Stimulated activated CD4-positive, alpha-beta T cell treated with anti-CD3 and anti-CD28 coated beads, Interleukin-15, amount 100 ng/mL, for 24 hours (primary cell): ENCODE measurements at places on chromosomes 11 and 22.
A peak's percentile ranks its signal among the peaks of the same experiment; 100 is the strongest.

DNA sequence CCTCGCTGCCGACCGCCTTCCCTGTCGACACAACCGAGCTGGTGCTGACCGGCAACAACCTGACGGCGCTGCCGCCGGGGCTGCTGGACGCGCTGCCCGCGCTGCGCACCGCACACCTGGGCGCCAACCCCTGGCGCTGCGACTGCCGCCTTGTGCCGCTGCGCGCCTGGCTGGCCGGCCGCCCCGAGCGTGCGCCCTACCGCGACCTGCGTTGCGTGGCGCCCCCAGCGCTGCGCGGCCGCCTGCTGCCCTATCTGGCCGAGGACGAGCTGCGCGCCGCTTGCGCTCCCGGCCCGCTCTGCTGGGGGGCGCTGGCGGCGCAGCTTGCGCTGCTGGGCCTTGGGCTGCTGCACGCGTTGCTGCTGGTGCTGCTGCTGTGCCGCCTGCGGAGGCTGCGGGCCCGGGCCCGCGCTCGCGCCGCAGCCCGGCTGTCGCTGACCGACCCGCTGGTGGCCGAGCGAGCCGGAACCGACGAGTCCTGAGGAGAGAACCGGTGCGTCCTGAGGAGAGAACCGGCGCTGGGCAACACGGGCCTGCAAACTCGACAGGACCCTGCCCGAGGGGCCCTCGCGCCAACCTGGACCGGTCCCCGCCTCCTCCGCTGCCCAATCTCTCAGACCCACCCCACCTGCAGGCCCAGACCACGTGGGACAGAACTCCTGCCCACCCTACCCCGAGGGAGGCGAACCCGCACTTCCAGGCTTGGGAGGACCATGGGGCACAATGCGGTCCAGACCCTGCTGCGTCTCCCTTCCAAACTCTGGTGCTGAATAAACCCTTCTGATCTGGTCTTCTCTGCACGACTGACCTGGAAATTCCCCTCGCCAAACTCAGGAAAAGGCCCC is 866 bp downstream of the GP1BB start:
- peak; percentile 62 for DNase-seq

- DNase-seq: no peak
These were observed 430.0 kb downstream of the FAM181B start for GRCh38 chr11:82303671-82304070.

- DNase-seq: peak; percentile 81
These were observed 11.0 kb upstream of the UCP3 start for GRCh38 chr11:74019860-74020259.

GRCh38 chr11:16158426-16158994 is 197.8 kb downstream of the SOX6 start:
- no peak for DNase-seq

- DNase-seq: no peak
These were observed 34.9 kb downstream of the UVRAG start for GRCh38 chr11:75849894-75850293.

DNA sequence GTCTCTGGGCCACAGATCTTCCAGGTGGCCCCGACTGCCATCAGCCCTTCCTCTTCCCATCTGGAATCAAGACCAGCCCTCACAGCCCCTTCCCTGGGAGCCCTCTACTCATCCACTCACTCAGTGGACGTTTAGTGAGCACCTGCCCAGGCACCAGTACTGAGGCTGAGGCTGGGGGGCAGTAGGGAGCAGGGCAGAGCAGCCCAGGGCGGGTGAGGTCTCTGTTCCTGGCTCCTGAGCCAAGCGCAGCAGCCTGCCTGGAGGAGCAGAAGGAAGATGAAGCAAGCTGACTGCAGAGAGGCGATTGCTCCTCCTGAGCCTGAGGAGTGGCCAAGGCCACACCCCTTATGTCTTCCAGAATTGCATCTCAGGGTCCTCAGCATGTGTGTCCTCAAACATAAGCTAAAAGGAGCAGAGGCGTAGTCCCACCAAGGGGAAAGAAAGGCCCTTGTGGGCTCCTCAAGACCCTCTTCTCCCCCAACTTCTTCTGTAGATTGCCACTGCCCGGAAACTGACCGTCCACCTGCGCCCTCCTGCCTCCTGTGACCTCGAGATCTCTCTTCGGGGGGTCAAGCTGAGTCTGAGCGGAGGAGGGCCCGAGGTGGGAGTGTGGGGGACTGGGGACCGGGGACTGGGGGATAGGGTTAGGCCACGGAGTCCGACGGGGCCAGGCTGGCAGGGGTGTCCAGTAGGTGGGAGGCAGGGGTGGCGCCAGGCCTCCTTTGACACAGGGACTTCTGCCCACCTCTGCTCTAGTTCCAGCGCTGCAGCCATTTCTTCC is 5.8 kb downstream of the MAPK8IP2 start:
- DNase-seq: no peak

DNA sequence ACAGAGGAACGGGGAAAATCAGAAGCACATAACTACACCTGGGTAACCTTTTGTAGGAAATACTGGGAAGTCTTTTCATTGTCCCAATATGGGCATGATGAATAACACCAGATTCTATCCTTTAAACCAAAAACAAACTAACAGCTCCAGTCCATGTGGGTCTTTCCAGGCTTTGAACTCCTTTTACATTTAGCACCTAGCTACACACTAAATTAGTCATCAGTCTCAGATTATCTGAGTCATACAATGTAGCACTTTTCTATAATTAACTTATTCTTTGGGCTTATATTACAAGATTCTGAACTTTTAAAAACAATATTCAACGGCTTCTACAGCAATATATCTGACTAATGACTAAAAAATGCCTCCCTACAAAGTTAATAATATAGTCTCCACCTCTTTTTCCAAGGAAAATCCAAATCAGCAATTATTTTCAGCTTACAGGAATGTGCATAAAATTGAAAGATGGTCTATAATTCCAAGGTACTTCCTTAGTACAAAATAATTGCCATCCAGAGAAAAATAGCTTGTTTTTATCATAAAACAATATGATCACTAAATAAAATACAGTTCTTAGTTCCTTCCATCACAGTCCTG is 26.3 kb downstream of the STK33 start:
- no peak for DNase-seq

DNA sequence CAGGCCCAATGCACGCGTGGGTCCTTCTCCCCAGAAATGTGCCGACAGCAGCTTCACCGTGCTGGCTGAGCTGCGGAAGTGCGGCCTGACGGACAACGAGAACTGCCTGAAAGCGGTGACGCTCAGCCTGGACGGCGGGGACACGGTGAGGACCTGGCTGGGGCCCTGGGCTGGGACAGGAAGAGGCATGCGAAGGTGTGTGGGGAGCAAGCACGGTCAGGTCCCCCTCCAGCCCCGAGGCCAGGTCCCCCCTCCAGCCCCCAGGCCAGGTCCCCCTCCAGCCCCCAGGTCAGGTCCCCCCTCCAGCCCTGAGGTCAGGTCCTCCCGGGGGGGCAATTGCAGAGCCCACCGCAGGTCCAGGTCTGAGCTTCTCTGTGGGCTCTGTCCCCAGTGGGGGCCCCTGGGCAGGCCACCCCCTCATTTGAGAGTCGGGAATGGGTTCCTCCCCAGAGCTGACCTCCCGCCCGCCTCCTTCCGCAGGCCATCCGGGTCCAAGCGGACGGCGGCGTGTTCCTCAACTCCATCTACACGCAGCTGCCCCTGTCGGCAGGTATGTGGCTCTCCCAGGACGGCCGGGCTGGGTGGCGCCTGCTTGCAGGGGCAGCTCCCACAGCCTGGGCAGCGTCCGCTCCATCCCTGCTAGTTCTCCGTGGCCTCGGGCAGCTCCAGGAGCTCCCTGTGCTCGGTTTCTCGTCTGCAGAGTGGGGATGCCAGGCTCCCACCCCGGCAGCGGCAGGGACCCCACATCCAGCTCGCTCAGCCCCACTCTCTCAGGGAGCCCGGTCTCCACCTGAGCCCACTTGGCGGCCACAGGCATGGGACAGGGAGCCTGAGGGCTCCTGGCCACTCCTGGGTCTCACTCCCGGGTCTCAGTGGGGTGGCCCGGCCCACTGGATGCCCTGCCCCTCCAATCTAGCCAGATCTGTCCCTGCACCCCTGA is 7.9 kb downstream of the MUC5B start:
- no peak for DNase-seq

DNA sequence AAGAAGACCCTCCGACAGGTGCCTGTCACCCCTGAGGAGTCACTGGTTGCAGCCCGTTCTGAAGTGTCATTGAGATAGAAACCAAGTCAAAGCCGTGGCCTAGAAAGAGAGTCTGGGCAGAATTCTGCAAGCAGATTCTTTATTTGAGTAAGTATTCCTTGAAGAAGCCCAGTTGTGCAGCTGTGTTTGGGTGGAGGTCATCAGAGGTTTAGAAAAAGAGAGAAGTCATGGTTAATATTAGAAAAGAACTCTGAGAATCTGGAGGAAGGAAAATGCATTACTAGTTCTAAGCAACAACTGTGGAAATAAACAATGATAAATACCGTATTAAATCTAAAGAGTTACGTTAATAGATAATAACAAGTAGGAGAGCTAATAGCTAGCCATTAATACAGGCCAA is 118.8 kb upstream of the KIRREL3 start:
- DNase-seq: no peak

DNA sequence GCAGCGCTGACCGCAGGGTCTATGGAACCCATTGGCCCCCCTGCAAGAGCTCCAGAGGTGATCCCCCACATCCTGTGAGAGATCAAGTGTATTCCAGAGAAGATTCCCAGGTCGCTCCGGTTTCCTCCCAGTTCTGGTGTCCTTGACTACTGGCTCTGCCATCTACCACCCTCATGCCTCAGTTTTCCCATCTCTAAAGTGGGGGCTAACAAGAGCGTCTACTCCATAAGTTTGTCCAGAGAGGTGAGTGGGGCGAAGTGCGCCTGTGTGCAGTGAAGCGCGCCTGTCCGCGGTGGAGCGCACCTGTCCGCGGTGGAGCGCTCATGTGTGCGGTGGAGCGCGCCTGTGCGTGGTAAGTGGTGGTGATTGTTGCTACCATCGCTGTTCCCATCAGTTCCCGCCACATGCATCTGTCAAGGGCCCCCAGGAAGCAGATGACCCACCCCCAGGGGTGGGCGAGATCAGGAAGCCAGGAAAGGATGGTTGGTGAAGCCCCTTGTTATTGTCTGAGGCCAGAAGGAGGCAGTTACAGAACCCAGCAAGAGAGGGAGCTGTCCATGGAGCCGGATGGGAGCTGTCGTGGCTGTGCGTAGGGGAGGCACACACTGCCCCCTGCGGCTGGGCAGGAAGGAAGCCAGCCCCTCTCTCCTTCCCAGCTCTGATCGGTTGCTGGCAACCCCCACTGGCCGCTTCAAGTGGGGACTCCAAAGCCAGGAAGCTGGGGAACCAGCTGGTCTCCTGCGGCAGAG is 73.2 kb upstream of the FGF3 start:
- no peak for DNase-seq

DNA sequence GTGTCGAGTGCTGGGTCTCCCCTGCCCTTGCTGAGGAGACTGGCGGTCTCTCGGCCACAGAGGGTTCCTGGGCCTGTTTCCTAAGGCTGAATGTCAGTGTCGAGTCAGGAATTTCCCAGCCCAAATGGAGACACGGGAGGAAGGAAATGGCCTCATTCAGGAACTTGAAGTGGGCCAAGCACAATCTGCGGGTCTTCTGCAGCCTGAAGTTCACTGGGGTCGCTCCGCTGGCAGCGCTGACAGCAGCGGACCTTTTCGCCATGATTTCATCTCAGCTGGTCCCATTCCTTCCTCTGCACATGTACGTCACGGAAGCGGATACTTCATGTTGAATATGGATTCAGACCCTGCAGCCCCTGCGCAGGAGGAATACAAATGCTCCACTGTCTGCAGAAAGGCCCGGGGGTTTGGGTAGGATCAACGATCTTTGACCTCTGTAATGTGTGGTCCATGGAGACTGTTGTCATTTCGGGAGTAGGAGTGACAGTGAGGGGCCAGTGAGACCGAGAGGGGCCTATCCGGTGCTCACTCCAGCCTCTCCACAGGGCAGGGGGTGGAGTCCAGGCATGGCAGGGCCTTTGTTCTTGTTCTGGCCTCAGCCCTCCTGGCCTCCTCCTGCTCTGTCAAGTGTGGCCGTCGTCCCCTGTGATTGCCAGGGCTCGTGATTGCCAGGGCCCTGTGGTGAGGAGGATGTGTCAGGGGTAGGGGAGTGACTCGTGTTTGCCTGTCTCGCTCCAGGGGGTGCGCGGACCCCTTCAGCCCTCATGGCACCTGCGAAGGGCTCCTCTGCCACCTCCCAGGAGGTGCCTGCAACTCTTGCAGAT is 402.3 kb downstream of the TBC1D22A start:
- no peak for DNase-seq

DNA sequence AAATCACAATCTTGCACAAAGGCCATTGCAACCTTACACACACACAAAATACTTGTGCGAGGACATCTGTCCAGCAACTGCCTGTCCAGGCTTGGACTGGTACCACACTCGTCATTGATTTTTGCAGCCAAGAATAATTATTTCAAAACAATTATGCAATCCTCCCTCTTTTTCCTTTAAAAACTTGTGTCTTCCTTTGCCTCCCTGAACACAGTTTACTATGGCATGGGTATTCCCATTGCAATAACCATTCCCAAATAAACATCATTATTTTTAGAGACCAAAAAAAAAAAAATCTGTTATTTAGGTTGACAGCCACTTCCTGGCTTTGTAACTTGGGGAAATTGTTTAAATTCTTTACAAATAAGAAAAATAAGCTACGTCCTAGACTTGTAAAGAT is 54.0 kb downstream of the C11orf91 start:
- DNase-seq: no peak

DNA sequence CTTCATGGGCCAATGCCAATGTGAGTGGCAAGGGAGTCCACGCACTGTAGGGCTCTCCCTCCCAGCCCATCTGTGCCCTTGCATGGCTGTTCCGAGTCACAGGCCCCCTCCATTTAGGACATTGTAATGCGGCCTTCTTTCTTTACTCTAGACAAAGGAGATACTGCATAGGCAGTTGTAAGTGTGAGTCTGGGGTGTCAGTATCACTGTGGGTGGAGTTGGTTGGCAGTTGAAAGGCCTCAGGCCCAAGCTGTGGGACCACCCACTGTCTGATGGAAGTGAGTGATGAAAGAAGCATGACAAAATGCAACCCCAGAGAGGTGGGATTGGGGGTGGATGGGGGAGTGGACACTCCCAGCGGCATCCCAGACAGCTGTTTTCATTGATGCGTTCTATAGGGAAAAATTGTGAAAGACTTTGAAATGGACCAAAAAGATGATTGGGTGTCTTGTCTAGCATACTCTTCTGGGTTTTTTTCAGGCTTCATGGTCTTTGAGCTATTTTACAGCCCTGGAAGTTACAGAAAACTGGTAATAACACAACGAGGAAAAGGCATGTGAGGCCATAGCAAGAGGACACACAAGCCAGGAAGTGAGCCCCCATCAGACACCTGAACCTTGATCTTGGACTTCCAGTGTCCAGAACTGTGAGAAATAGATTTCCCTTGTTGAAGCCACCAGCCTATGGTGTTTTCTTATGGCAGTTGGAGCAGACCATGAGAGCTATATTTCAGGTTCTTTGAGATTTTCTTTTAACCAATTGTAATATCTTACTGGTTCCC is 114.6 kb downstream of the NECTIN1 start:
- no peak for DNase-seq

DNA sequence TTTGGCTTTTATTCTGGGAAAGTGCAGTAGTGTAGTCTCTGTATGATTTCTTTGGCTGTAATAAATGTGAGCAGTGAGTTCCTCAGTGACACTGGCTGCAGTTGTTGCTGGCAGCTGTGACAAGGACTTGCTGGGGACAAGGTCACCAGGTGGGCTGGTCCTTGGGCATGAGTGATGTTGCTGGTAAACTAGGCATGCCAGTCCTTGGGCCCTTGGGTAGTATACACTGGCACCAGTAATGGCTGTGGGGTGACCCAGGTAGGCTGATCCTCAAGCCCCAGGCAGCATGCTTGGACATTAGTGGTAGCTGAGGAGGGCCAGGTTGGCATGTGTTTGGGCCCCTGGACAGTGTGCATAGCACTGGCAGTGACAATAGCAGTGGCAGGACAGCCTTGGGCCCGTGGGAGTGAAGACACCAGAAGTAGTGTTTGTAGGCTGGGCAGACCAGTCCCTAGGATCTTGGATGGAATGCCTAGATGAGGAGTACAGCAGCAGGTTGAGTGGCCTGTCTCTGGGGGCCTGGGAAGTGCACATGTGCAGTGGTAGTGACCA is 164.3 kb downstream of the GUCY1A2 start:
- DNase-seq: no peak
